ENCODE measurements at places on chromosomes 3 and 15. TPM values are rescaled to one million over a fixed set of nuclear protein-coding genes. Genes with fewer than 3 reads are reported as not detected.

EXD1 gene
- total RNA-seq, result not detected

- DNase-seq, result no peak
These were observed 34.4 kb downstream of the FAM43A start for GRCh38 chr3:194720048-194720447.

GRCh38 chr15:59833366-59833765 lies 144.2 kb upstream of the BNIP2 start:
- no peak for DNase-seq

A4GNT gene
- 0.34 TPM for total RNA-seq

LPCAT4 gene
- total RNA-seq, result 87.5 TPM

- no peak for DNase-seq
These were observed 21.7 kb upstream of the ARID3B start for GRCh38 chr15:74519311-74519710.

COPS2 gene
- 86.5 TPM for total RNA-seq

ZNF654 gene
- 14.4 TPM for total RNA-seq

DNA sequence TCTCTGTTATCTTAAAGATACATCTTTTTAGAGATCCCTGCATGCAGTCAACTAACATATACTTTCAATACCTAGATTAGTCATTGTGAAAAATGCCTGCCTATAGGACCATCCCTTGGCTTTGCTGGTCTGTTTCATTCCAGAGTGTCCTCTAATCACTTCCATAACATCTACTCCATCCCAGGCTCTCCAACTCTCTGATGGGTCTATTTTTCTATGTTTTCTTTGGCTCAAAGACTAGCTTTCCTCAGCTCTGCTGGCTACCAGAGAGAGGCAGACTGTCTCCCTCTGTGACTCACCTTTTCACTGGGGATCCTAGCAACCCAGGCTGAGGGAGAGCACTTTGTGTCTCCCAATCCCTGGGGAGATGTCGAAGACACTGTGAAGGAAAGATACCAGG lies 547.7 kb upstream of the MCTP2 start:
- DNase-seq, result no peak

- DNase-seq, result no peak
These were observed 77.3 kb downstream of the NFKBIZ start for GRCh38 chr3:101926594-101927105.

GRCh38 chr3:99396651-99397275 lies 241.6 kb upstream of the COL8A1 start:
- DNase-seq, result no peak

DNA sequence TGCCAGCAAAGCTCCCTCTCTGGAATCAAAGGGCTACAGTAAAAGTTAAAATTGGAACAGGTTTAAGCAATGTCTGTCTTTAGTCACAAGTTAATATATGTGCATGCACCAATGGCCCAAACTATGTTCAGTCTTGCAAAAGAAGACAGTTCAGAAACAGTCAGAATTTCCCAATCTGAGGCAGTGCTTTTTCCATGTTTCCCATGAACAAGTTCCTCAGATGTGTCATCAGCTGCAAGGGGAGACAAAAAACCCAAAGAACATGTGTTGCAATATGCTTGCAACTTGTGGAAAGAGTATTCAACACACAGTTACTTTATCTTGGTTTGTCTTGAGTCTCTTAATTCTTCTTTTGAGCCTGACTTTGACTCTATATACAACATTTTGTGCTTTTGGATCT lies 148.4 kb downstream of the USP13 start:
- DNase-seq, result no peak

DNA sequence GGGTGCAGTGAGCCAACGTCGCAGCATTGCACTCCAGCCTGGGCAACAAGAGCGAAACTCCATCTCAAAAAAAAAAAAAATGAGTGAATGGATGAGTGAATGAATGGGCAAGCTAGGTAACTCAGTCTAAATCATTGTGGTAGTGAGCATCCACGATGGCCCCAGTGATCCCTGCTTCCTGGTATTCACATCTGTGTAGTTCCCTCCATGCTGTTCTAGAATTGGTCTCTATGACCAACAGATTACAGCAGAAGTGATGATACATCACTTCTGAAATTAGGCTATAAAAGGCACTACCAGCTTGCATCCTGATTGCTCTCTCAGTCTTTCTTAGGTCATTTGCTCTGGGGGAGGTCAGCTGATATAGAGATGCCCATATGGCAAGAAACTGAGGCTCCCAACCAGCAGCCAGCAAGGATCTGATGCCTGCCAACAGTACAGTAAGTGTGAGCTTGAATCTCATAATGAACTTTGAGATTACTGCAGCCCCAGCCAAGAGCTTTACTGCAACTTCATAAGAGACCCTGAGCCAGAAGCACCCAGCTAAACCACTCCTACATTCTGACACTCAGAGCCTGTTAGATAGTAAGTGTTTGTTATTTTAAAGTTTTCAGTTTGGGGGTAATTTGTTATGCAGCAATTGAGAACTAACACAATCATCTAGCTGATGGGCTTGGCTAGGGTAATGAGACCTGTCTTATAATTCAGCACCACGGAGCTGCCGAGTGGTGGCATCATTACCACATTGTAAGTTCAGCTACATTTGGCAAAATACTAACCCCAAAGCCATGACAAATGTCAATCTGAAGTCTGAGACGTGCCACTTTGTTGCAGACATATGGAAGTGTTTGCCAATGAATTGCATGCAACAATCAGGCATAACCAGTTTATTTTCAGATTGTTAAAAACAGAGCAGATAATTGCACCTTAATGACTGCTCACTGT lies 53.0 kb downstream of the KLHL6 start:
- DNase-seq, result no peak
